Cortex of kidney (tissue), 1 donor: ENCODE measurements at places on chromosomes 13 and 19.

- DNase-seq = no peak
Measured at GRCh38 chr13:100323937-100324336, 235.0 kb downstream of the PCCA start.

GRCh38 chr19:40754611-40755247, 3.7 kb downstream of the SNRPA start:
- DNase-seq = no peak

DNA sequence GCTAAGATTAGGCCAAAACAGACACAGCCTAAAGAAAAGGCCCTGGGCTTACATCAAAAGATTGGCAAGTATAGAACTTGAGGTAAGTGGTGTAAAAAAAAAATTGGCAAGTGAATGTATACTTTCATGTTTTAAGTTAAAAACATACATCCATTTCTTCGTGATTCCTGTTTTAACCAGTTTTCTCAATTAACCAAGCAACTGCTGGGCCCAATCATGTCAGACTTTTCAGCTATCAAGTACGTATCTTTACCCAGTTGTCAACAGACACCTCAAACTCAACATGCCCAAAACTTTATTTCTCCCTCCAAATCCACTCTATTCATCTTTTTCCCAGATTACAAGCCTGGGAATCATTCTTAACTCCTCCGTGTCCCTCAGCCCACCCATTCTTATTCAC, 1.0 kb downstream of the PCID2 start:
- no peak for DNase-seq

GRCh38 chr19:43674183-43674582, 4.2 kb upstream of the PLAUR start:
- no peak for DNase-seq

GRCh38 chr13:46749951-46750350, 47.0 kb downstream of the ESD start:
- no peak for DNase-seq

DNA sequence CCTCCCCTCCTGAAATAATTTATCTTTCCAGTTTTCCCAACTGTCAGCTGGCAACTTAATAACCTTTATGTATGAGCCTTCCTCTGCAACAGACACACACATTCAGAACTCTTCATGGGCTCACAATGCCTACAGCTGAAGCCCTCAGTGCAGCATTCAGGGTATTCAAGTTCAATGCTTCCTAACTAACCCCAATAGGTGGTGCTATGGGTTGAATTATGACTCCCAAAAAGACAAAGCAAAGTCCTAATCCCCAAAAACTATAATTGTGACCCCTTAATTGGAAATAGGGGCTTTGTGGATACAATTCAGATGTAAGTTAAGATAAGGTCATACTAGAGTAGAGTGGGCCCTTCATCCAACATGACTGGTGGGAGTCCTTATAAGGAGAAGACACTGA, 202.2 kb downstream of the SUCLA2 start:
- no peak for DNase-seq

- DNase-seq = no peak
Measured at GRCh38 chr19:48418317-48419064, 25.0 kb downstream of the GRIN2D start.

DNA sequence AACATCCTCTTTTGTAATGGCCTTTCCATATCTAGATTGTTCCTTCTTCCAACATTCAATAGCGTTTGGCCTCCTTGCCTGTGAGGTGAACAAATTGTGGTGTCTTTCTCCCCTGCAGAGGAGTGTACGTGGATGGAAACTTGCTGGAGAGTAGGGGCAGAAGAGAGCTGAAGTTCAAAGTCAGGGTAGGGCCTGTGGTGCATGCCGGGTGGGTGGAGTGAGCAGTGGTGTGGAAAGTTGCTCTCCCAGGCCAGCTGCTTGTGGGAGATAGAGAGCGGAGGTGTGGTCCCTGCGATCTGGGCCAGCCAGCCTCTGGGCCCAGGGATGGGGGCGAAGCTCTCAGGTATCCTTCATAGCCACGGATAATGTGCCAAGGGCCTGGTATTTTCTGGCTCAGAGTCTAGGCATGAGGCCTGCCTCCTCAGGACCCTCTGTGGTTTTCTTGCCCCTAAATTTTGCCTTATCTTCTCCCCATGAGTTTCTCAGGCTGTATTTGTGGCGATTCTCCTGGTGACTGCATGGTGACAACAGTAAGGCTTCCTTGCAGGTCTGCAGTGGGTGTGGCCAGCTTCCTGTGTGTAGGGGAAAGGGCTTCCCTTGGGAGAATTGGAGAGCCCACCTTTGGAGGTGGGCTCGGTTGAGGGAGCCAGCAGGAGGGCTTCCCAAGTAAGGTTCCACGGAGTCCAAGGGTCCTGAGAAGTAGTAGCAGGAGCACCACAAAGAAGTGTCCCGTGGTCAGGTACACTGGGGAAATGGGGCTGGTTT, 6.7 kb downstream of the RGCC start:
- DNase-seq = no peak

GRCh38 chr19:46990991-46991676, 28.5 kb upstream of the NPAS1 start:
- DNase-seq = no peak

DNA sequence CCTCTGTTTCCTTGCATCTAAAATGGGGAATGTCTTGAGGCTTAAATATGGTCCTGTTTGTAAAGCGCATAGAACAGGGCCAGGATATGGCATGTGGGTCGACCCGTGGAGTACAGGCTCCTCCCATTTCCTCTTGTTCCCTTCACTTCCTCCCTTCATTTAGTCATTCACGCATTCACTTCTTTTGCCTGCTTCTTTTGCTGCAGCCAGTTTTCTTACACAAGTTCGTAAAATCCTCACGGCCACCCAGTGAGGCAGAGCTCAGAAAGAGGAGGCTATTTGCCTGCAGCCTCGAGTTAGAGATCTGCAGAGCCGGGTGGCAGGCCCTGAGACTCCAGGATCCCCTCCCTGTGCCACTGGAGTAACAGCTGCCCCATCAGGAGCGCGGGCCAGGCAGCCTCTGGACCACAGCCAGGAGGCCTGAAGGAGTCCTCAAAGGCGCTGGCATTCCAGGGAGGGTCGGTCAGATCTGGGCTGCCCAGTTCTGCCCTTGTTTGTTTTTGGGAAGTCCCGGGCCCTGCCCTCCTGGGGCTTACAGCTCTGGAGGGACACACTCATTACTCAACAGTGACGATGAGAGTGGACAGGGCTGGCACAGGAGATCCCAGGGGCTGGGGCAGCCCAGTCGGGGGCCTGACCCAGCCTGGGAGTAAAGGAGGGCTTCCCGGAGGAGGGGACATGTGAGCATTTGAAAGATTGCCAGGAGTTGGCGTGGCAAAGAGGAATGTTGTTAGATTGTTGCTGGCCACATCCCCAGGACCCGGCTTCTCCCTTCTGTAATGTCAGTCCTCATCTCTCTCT, 4.6 kb downstream of the PPP5C start:
- DNase-seq = no peak

GRCh38 chr19:2743099-2743498, 3.3 kb upstream of the SLC39A3 start:
- DNase-seq = no peak

DNA sequence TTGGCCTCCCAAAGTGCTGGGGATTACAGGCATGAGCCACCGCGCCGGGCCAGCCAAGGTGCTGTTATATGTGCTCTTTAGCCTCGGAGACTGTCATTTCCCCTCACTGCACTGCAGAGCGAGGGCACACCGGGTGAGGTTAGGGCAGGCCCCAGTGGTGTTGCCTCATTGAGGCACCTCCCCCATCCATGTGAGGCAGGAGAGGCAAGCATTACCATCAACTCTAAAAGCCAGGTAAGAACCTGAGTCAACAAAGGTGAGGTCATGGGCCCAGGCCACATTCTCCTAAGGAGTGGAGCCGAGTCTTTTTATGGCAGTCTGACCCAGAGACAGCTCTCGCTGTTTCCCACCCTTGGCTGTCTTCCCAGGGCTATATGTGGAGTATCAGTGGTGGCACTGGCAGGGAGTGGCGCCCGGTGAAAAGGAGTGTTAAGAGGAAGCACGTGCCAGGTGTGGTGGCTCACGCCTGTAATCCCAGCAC, 10.9 kb downstream of the B3GNT8 start:
- no peak for DNase-seq

DNA sequence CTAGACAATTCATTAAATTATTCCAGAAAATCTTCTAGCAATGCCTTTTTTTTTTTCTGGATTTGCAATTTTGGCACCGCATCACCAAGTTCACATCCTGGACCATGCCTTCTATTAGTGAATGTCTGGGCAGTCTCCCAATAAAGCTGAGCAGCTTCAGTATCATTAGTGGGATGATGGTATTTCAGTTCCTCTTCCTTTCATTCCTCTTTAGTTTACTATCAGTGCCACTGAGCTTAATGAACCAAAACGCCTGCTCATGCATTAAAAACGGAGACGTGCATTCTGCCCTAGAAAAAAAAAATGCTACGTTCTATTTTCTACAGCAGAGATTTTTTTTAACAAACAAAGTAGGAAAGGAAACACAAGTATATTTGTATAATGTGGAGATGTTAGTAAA, 343.0 kb downstream of the PCDH9 start:
- no peak for DNase-seq

GRCh38 chr13:99704390-99704789, 203.1 kb downstream of the TM9SF2 start:
- DNase-seq = no peak

DNA sequence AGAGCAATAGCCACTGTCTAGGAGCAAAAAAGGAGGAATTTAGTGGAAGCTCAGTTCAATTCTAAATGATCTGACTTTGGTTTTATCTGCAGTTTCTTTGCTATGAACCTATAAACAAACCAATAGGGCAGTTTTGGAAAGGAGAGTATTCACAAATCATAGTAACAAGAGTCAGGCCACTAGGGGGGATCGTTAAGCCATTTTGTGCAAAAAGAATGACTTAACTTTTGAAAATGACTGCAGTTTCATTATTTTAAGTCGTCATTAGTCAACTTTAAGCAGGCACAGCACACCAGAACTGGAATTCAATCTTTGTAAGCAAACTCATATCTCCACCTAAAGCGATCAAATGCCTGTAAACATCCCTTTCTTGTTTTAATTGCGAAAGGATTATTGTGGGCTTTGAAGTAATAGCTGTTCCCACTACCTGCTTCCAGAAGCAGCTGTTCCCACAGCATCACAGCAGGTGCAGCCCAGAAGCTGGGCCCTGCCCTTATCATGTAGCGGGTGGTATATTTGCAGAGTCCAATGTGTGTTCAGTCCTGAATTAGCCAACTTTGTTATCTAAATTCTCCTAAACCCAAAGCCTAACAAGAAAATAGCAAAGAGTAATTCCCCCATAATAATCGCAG, 51.5 kb downstream of the SOX21 start:
- no peak for DNase-seq
